ENCODE measurements at places on chromosomes 13 and 19.

GRCh38 chr19:1167687-1168571 lies 6.1 kb downstream of the SBNO2 start:
- DNase-seq: no peak

- DNase-seq: no peak
These were observed 44.3 kb downstream of the COL4A1 start for GRCh38 chr13:110262508-110263291.

DNA sequence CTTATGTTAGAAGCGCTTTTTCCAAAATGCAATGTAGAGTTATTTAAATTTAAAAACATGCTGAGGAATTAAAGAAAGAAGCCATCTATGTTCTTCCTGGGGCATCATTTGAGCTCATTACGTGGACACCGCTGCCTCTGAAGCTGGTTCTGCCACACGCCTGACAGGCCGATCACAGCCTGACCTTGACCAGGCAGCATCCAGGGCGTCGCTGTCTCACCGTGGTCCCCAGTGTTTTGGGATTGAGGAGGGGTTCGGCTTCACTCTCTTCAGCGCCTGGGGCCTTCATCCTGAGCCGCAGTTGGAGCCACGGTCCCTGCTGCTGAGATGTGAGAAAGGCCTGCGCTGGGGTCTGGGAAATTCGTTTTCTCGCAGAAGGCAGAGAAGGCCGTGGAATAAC lies 64.0 kb downstream of the ATP11A start:
- no peak for DNase-seq

DNA sequence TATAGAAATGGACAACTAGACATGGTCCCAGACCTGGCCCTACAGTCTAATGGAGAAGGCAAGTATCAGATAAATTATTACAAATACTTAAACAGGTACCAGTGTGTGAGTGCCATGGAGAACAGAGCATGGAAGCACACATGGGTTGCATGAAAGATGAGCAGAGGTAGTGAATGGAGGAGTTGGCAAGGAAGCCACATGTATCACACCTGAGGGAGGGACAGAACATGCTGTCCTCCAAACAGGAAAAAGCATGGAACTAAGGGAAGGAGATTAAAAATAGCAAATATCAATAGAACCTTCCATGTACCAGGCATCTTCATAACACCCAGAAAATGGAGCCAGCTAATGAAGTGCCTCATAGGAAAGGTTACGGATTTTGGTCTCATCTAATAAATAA lies 85.9 kb downstream of the SACS start:
- no peak for DNase-seq

DNA sequence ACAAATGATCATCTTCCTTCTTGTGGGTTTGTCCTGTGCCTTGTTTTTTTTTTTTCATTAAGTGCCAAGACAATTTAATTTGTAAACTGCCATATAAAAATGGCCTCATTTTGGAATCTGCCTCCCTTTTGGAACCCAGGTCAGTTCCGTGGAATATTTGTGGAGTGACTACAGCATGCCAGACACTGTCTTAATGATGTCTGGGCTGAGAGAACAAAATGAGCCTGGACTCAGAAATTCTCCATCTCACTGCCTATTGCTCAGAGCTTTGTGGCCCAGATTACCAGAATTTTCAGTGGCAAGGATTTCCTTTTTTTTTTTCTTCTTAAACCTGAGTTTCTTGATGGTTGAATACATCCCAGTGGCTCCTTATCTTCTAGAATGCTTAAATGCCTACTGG lies 340.6 kb downstream of the ENOX1 start:
- no peak for DNase-seq

DNA sequence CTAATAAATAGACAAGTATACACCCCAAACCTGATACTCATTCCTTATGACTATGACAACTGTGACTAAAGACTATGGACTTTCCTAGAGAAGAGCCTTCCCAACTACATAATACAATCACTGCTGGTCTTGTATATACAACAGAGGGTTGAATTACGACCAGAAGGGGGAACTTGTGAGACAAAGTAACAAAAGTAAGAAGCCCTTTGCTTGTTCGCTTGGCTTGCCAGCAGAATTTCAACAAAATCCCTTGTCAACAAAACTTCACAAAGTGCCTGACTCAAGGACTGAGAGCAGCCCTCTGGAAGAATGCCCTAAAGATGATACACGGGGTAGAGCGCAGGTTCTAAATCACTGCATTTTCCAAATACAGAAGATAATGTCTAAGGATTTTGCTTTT lies 99.4 kb downstream of the WASF3 start:
- DNase-seq: no peak

DNA sequence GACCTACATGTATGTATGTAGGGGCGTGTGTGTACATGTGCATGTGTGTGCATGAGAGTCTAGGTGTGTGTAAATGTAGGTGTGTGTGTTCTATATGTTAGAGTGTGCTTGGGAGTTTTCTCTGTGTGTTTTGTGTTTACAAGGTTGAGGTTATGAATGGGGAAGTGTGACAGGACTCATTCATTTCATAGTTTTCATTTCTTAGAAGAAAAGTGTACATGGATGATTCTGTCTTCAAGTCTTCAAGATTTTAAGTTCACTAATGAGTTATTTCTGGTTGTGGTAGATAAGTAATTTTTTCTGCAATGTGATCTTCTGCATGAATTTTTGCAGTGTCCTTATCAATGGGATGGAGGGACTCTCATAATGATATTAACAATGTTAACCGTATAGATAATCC lies 118.2 kb upstream of the SLC10A2 start:
- DNase-seq: no peak

All from HAP-1 (cell line).